ENCODE measurements at places on chromosomes 1 and 21.
A peak's percentile ranks its signal among the peaks of the same experiment; 100 is the strongest.

DNA sequence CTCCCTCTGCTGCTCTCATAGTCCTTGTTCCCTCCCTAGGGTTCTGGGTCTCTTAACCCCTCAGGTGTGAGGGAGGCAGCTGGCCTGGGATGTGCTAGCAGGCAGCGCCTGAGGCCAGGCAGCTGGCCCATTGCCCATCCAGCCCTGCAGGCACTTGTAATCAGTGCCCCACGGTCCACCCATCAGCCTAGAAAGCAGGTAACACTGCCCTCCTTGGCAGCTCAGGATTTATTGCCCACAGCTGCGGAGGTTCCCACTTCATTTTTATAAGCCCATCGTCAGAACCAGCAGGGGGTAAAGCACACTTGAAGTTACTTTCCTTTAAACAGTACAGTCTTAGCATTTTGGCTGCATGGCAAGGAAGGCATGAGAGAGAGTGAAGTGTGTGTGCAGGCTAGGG lies 70.6 kb downstream of the TMEM53 start:
- DNase-seq, result no peak

DNA sequence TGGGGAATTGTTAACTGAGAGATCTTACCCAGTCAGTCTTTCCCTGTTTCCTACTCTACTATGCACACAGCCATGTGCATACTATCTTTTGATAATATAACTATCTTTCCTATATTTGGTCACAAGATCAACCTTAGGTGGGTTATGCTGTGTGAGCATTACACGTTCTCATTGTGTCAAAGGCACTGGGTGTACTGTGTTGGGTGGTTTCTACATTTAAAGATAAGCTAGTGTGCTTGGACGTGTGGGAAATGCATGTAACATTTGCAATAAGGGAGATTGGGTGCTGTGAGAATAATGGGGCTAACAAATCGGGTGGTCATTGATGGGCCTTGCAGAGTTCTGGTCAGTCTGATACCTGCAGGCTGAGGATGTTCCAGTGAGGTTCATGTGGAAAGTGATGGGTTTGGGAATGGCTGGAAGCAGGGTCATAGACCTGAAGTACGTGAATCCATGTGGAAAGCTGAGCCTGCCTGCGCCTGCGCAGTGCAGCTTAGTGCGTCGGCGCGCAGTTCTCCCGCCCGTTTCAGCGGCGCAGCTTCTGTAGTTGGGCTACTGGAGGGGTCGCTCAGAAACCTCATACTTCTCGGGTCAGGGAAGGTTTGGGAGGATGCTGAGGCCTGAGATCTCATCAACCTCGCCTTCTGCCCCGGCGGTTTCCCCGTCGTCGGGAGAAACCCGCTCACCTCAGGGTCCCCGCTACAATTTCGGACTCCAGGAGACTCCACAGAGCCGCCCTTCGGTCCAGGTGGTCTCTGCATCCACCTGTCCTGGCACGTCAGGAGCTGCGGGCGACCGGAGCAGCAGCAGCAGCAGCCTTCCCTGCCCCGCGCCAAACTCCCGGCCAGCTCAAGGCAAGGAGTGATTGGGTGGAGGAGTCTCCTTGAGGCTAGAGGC lies at the start of gene MSH4:
Gene MSH4 (plus strand): TSS at position 507 of the 897 bp plus-strand sequence. CDS start 104 bp downstream, at position 611.
- DNase-seq, result no peak

GRCh38 chr1:223695014-223695548 lies 17.3 kb upstream of the CAPN2 start:
- DNase-seq, result no peak

GRCh38 chr21:28207436-28208173 lies 785.1 kb downstream of the LTN1 start:
- peak; percentile 9 for DNase-seq

DNA sequence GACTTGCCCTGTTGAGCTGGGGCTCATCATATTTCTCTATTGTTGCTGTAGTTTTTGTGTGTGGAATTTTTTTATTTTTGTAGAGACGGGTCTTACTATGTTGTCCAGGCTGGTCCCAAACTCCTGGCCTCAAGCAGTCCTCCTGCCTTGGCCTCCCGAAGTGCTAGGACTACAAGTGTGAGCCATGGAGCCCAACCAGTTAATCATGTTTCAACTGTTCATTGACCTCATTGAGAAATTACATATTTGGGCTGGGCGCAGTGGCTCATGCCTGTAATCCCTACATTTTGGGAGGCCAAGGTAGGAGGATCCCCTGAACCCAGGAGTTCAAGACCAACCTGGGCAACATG lies 9.2 kb upstream of the PKNOX1 start:
- DNase-seq, result no peak

DNA sequence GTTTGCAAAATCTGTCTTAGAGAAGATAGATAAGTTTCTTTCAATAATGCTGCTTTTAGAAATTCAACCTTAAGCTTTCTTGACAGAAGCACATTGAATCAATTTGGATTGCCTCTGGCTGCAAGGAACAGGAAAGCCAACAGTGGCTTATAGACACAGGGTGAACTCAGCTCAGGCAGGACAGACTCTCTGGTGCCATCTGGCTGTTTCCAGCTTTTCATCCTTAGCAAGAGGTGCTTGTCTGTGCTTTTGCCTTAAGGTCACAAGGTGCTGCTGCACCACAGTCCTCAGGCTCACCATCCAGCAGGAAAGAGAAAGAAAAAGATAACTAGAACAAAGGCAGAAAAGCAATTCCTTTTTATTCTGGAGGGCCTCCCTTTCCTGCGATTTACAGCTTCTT lies 93.7 kb upstream of the ETS2 start:
- peak; percentile 23 for DNase-seq

DNA sequence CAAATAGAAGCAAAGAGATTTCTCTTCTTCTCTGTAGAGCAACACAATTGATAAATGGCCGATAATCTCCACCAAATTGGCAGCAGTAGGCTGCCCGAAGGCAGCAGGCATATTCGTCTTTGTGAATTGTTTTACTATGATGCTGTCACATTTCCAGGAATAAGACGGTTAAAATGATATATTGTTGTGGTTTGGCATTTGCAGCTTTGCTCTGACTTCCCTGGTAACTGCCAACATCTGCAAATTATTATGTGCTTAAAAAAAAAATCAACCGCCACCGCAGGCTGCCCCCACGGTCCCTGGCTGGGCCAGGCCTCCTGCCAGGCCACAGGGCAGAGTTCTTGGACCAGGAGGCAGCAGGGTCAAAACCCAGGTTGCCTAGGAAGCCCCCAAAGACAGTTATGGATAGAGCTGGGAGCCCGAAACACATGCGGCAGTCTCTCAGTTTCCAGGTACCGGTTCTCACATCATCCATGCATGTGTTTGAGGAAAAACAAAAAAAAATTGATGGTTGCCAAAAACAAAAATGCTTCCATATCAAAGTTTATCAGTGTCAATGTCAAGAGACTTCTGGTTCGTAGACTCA lies 179.3 kb downstream of the ETS2 start:
- DNase-seq, result no peak

DNA sequence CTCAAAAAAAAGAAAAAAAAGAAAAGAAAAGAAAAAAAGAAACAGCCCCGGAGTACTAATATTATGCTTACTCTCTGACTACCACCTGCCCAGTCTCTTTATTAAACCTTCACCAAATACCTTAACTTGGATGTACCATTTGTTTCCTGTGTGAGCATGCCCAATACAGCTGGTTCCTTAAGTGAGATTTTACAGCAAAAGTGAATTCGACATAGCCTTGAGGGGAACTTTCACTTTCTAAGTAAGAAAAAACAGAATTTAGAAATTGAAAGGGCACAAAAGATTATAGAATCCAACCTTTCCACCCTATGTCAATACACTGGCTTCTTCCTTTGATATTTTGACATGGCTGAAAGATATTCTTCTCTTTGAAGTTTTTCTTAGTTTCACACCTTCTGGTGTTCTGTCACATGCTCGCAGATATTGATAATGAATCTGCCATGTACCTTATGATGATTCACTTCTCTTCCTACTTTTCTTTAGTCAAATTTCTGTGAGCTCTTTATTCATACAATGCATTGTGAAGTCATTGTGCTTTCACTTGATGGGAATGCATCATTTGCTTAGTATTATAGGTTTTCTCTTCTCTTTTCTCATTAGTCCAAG lies 5.2 kb upstream of the GIPC2 start:
- DNase-seq, result no peak

DNA sequence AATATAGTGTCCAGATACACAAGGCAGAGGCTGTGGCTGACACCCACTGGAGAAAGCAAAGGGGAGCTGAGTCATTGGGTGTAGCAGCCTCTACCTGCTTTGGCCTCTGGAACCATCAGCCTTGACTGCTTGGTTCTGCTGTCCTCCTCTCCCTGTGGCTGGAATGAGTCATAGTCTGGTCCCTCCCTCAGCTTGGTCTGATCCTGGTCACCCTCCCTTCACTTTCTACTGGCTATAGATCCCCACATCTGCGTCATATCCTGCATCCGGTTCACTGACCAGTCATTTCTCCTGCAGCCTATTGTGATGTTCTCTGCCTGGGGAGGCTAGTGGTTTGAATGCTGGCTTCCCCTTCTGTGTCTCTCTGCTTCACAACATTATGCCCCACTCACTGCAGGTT lies 372.8 kb upstream of the DAB1 start:
- DNase-seq, result peak; percentile 11

GRCh38 chr1:150151291-150152181 lies 1.8 kb downstream of the PLEKHO1 start:
- DNase-seq, result no peak

DNA sequence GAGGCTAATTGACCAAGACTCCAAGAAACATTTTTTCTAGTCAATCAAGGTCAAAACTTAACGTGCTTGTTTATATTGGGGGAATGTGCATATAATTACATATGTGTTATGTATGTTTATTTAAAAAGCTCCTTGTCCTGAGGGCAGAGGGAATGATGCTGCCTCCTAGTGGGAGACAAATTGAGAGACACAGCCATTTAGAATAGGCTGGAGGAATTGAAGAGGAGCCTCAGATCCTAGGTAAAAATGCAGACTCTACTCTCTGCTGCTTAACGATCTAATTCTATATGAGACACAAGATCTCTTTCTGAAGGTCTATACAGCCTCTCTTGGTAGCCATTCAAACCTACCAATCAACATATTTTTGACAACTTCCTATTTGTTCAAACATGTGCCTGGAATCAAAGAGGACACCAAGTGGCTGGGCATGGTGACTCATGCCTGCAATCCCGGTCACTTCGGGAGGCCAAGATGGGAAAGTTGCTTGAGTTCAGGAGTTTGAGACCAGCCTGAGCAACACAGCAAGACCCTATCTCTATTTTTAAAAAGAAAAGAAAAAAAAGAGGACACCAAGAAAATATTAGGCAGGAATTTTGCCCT lies 136.6 kb upstream of the ZNF648 start:
- no peak for DNase-seq

DNA sequence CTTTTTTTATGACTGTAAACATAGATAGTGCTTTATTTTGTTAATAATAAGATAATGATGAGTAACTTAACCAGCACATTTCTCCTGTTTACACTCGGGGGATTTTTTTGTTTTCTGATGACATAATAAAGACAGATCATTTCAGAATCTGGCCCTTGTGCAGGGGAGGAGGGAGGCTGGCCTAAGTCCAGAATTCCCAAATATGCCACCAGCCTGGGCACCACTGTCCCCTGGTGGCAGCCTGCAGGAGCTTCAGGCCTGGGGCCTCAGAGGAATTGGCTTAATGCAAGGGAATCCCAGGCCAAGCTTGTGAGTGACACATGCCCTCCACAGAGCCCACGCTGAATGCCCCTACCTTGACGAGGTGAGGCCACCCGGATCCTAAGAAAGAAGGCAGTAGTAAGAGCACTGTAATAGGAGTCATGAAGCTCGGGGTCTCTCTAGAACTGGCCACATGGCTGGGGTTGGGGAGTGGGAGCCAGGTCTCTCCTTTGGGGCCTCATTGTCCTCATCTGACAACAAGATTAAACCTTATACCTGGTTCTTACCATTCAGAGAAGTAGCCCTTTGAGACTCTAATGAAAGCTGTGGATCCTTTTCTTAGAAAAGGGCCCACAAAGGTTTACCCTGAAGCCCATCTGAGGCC lies 24.1 kb downstream of the ETNK2 start:
- DNase-seq, result peak; percentile 69

DNA sequence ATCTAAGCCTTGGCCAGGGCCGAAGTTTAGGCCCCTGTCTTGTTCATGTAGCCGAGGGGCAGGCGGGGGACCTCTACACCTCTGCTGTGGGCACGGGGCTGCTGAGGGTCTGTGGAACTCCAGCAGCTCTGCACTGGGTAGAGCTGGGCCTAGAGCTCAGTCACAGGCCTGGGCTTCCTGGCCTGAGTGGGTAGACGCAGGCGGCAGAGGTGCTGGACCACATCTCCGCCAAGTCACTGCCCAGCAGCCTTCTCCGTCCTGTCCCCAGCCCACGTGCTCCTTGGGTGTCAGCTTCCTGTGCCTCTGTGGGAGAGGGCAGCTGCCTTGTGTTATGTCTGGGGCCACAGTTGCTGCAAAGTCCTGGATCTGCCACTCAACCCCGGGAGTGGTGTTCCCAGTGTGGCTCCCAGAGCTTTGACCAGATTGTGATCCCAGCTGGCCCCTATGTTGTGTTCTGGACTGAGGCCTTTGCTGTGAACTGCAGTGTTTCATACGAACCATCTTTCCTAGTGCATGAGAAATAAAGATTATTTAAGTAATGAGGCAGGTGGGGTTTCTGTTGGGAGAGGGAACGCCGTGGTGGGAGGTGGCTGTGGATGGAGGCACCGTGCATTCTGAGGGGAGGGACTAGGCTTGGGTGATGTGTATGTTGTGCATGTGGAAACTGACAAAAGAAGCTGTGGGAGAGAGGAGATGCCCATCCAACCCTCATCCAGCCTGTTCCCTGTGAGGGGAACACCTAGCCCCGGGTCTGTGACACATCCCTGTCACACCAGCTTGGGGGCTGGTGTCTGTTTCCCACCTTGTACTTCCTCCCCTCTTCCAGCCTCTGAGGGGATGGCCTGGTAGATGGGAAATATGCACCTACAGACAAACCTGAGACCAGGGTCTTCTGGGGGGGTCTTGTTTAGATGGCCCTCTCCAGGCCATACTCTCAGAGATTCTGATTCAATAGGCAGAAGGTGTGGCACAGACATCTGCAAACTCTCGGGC lies 12.2 kb downstream of the AMPD2 start:
- DNase-seq, result no peak

GRCh38 chr1:31181515-31182343 lies 58.0 kb downstream of the NKAIN1 start:
- peak; percentile 29 for DNase-seq

Measured in brain microvascular endothelial cell (primary cell).